WTC11 (cell line): ENCODE measurements at places on chromosomes 4 and X.

DNA sequence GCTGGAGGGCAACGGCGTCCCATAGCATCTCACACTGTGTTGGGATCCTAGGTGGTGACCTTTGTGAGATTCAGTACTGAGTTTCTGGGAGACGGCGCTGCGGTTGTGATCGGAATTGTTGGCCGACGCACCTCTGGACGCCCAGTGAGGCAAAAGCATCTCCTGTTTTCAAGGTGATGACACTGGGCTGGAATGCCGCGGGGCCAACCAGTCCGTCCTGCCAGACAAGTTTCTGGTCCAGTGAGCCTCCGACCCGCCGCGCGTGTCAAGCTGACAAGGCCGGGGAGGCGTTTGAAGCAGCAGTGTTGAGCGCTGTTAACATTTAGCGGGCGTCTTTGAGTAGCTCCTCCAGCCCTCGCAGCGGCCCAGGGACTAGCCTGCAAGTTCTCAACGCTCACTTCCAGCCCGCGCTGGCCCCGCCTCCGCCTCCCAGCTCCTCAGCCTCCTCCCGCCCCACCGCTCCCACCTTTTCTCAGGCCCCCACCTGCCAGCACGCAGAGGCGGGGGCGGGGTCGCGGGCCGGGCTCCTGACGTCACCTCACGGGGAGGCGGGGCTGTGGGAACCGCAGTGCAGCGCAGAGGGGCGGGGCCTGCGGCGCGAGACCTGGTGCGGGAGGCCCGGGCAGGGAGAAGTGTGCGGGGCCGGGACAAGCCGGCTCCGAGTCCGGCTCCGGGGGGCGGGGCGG is 482 bp upstream of the CDS1 start:
- peak; percentile 99 for DNase-seq

DNA sequence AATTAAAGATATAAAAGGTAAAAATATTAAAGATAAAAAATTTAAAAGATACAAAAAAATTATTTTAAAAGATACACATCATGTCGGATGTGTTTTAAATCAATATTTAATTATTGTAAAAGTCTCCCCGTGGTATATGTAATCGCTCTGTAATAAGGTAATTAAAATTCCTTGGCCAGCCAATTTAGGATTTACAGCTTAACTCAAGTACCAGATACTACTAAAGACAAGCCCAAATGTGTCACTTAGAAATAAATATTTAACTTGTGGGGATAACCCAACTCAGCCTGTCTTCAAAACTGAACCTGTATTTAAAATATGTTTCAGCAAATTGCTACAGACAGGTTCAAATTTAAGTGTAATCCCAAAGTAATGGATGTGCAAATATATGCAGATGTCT is 56.0 kb downstream of the GPR82 start:
- no peak for DNase-seq

- no peak for DNase-seq
Observed at GRCh38 chr4:10666616-10667015, 18.0 kb downstream of the CLNK start.

DNA sequence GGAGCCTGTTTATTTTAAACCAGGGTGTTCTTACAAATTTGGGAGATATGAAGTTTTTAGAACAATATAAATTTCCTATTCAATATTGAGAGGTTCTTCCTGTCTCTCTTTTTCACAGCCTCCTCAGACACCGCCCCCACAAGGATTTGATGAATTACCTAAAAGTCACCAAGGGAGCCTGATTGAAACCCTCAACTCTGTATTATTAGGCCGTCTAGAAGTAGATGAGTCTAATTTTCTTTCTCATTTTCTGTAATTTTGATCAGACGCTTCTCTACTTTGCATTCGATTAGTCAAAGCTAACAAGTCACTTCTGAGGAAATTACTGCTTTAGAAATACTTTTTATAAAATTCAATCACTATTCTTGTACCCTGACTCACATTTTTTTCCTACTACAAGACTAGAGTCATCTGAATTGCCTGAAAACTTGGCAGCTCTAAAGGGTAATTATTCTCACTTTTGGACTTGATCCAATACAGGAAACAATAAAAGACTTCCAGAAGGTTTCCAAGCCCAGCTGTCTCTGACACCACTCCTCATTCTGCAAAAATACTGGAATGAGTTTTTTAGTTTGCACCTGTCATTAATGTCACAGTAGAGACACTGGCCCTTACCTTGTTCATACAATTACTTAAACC is 111.2 kb downstream of the ELOVL6 start:
- DNase-seq: no peak

GRCh38 chr4:124997991-124998390 is 285.5 kb upstream of the ANKRD50 start:
- DNase-seq: no peak

- no peak for DNase-seq
Observed at GRCh38 chr4:128177498-128177897, 110.1 kb downstream of the PGRMC2 start.

DNA sequence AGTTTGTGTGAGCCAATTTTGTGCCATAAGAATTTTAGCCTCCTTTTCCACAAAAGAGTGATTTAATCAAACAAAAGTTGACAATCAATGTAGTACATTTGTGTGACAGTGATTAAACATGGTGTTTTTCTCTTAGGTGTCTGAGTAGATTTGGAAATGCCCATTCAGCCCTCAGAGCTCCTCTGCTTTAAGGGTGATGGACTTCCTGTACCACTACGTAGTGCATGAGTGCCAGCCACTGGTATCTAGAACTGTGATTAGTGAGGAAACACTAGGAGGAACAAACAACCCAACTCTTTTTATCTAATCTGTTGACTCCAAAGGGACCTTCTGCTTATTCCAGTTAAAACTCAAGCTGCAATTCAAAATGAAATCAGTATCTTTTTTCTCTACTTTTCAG is 151.7 kb downstream of the SNCA start:
- no peak for DNase-seq

DNA sequence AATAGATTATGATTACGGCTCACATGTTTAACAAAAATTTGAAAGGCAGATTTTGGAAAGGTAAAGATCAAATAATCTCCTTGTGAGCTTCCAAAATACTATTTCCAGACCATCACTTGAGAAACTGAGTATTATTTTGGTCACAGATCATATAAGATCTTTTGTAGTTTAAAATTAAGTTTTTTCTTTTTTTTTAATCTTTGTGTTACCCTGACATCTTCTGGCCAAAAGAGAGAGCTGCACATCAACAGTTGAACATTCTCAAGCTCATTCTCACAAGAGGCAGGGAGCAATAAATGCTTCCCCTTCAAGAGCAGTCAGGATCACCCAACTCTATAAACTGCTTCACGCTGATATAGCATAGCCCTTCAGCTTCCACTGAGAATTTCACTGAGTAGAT is 15.9 kb downstream of the TMEM192 start:
- DNase-seq: no peak

GRCh38 chrX:15973946-15974345 is 119.3 kb upstream of the AP1S2 start:
- DNase-seq: no peak

DNA sequence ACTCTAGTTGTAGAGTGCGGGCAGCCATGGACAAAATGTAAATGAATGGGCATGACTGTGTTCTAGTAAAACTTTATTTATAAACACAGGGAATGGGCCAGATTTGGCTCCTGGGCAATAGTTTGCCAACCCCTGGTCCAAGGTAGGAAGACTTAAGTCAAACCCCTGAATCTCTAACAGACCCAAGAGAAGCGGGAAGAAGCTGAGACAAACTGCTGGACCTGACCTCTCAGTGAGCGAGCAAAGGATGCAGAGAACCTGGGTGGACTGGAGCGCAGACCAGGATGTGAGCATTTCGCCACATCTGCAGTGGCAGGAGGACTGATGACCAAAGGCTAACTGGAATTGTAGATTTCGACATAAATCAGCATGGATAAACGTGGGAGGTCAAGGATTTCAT is 201.6 kb downstream of the STIM2 start:
- no peak for DNase-seq

DNA sequence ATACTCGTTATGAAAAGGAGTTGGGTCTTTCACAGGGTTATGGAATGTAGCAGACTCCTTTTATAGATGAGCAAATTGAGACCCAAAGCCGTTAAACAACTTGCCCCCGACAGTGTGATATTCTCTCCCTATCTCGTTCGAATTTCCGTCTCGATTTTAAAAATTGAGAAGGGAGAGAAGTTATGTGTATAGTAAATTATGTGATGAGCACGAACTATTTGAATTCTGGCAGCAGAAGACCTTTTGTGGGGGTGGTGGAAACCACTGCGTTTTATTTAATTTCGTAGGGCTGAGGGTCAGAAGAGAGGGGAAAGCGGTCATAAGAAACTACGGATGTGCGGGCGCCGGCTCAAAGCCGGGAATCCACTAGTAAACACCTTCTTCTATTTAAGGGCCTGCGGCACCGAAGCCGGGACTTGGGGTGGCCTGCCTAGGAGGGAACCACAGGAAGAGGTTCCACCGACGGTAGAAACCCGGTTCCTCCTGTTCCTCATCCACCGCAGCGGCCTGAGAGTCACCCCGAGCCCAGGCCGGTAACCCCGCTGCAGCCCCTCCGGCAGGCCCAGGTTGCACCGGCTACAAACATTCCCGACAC is 1.5 kb upstream of the DDX3X start:
- no peak for DNase-seq

DNA sequence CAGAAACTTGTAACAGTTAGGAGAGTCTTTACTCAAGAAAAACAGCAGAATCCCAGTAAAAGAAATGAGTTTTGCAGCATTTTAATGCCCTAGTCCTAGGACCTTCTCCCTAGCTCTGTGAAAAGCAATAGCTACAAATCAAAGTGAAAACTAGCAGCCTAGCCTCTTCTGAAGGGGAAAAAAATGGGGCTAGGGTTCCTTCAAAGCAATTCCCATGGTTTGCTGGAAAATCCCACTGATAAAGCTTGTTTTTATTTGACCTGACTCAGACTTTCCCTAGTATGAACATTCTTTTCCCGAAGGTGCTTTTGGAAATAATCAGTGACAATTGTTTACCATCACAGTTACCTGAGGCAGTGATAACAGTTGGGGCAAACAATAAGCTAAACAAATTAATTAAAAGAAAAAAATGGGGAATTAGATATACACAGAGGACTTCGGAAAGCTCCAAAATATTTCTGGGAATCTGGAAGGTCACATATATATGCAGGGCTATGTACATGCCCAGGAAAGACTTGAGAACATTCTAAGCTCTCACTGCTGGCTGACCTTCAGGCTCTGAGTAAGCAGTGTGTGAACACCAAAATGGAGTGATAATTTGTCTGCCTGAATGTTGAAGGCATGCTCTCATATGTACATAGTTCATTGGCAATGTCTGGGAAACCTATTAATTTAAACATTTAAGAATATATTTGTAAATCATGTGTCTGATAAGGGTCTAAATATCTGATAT is 285.9 kb downstream of the KCTD8 start:
- DNase-seq: no peak

DNA sequence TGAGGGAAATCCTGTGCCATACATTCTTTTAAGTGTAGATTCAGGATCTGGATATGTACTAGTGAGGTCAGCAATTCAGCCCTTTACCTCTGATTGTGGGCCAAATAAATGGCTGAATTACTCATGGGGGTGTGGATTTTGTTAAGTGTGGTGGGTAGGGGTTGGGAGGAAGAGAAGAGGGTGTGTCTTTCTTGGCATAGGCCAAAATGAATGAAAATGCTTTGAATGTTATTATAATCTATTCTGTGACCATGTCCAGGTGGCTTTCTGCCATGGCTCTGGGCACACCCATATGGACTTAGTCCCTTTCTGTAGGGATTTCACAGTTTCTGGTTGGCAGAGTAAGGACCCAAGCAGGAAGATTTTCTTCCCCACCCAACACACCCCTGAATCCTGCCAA is 244.3 kb downstream of the CBR4 start:
- DNase-seq: no peak

- DNase-seq: no peak
Observed at GRCh38 chrX:16785247-16786138, 773 bp upstream of the TXLNG start.

GRCh38 chr4:180009316-180009715 is 2233.9 kb upstream of the TENM3 start:
- DNase-seq: no peak

DNA sequence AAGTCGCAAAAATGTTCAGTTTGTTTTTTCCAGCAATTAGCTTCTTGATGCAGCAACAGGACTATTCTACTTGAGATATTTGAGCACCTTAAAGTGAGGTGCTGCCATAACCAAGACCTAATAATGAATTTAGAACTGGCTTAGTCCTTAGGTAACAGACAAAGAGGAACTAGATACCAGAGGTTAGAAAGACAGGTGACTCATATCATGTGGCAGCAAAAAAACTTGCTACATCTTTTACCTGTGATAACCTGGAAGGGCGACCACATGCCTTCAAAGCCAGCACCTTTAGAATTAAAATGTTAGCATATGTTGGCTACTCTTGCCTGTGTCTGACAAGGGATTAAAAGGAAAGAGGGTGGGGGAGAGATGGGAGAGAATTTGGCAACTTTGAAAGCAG is 90.4 kb downstream of the ARHGAP6 start:
- no peak for DNase-seq

- DNase-seq: no peak
Observed at GRCh38 chr4:99447079-99447478, 11.9 kb upstream of the ADH7 start.

DNA sequence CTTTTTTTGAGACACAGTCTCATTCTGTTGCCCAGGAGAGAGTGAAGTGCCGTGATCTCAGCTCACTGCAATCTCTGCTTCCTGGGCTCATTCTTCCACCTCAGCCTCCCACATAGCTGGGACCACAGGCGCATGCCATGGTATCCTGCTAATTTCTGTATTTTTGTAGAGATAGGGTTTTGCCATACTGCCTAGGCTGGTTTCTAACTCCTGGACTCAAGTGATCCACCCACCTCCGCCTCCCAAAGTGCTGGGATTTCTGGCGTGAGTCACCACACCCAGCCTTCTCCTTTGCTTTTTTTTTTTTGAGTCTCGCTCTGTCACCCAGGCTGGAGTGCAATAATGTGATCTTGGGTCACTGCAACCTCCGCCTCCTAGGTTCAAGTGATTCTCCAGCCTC is 94.1 kb downstream of the PDS5A start:
- DNase-seq: no peak

GRCh38 chr4:124144238-124144654 is 568.3 kb downstream of the ANKRD50 start:
- DNase-seq: no peak

- no peak for DNase-seq
Observed at GRCh38 chr4:24840362-24840761, 45.0 kb downstream of the SOD3 start.

DNA sequence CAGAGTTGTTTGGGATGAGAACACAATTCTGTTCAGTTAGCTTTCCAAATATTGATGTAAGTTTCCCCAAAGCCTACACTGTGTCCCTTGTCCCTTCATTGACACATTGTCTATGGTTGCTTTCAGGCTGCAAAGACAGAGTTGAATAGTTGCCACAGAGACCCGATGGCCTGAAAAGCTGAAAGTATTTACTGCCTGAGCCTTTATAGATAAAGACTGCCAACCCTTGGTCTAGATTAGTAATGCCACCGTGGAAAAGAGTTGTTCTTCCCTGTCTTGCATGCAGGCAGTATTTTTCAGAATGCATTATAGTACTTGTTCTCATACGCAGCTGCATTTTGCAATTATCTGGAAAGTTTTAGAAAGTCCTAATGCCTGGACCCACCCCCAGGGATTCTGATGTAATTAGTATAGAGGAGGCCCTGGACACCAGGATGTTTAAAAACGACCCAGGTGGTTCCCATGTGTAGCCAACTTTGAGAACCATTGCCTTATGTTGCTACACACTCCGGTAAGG is 180.8 kb downstream of the FRMPD4 start:
- no peak for DNase-seq
